ENCODE measurements at places on chromosomes 2 and 18. TPM values are rescaled to one million over a fixed set of nuclear protein-coding genes. Genes with fewer than 3 reads are reported as not detected.

- H3K27ac ChIP-seq, result no peak overlapping the region
- no peak for DNase-seq
- no peaks in the 10 kb centered on the region for H3K27me3 ChIP-seq
Measured at GRCh38 chr2:122056853-122057252, 301.4 kb downstream of the TSN start.

DNA sequence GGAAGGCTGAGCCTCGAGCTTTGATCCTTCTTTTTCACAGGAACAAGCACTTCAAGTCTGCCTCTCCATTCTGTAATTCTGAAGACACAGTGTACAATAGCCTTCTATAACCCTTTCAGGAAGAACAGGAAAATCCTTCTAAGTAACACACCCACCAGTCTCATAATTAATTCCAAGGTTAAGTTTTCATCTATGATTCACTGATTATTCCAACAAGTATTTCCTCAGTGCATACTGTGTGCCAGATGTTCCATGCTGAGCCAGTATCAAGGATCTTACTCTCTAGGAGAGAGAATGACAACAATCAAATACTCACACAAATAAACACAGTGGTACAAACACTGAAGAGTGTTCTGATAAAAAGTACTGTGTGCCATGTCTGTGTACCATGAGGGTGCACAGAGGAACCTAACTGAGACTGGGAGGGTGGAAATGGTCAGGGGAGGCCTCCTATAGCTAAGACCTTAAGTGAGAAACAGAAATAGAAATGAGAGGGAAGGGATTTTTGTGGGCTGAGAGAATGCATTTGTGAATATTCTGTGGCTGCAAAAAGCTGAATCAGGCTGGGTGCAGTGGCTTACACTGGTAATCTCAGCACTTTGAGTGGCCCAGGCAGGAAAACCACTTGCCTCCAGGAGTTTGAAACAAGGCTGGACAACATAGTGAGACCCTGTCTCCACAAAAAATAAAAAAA lies 7.3 kb upstream of the MTLN start:
- DNase-seq, result no peak
- H3K4me3 ChIP-seq, result no peak overlapping the region
- no peaks in the 10 kb centered on the region for H3K36me3 ChIP-seq
- no peaks in the 10 kb centered on the region for H3K4me1 ChIP-seq
- H3K27me3 ChIP-seq, result peaks cover 53% of the 10 kb centered on the region

DNA sequence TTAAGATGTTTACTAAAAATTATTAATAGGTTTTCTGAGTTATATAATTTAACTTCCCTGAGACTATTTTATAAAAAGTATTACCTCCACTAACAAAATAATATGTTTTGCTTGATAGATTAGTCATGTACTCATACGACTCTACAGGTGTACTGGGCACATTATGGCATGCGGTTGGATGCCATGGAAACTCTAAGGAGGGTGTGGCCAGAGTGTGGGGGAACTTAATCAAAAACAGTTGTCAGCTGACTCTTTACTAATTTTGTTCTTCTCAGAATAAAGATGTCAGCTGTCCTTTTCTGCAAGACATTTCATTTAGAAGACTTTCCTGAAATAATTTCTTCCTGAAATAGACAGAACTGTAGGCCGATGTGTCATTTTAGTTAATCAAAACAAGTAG lies 228.3 kb upstream of the SIX3 start:
- no peaks in the 10 kb centered on the region for H3K36me3 ChIP-seq
- no peaks in the 10 kb centered on the region for H3K4me1 ChIP-seq
- H3K27me3 ChIP-seq, result no peaks in the 10 kb centered on the region

Gene SFT2D3
- 13.7 TPM for total RNA-seq

- H3K27me3 ChIP-seq, result no peaks in the 10 kb centered on the region
- peak overlapping the region; percentile 72 for H3K4me3 ChIP-seq
- DNase-seq, result peak; percentile 45
- H3K36me3 ChIP-seq, result no peaks in the 10 kb centered on the region
Measured at GRCh38 chr2:32357318-32358110, 691 bp downstream of the BIRC6 start.

Gene RMDN2
- total RNA-seq, result 43.7 TPM

Gene CTAGE1
- total RNA-seq, result not detected

Gene ICA1L
- 4.4 TPM for total RNA-seq

DNA sequence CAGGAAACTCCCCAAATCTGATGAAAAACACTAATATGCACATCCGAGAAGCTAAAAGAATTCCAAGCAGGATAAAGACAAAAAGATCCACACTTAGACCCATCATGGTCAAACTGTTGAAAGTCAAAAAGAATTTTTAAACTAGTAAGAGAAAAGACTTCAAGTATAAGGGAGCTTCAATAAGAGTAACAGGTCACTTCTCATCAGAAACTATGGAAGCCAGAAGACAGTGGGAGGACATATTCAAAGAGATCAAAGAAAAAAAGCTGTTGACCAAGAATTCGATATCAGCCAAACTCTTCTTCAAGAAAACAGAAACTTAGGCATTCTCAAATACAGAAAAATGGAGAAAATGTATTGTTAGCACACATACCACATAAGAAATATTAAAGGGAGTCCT lies 50.4 kb downstream of the ZC3H8 start:
- H3K27ac ChIP-seq, result no peak overlapping the region
- no peaks in the 10 kb centered on the region for H3K4me1 ChIP-seq
- H3K27me3 ChIP-seq, result no peaks in the 10 kb centered on the region
- H3K36me3 ChIP-seq, result no peaks in the 10 kb centered on the region

DNA sequence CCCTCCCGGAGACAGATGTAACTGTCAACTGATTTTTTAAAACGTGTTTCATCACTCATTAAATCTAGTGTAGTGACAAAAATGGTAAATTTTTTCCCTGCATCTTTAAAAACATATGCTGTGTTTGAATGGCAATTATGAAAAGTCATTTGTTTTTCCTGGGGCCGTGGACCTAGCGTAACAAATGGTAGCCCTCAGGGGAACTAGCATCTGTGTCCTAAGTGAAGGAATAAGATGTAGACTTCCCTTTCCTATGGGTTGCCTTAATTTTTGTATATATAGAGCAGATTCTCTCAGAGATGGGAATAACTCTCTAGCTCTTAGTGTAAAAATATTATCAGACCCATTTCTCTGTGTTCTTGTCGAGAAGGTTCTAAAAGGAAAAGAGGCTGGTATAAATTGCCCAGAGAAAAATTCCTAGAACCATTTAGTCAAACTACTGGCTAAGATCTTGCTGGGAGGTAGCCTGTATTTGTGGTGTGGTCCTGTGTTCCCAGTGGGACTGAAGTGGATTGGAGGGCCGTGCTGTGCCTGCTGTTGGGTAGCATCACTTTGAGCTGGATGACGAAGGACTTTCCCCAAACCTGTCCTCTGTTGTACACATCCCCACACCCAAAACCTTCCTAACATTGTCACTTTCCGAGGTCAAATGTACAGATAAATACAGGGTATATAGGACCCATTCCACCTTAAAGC lies 85.8 kb downstream of the LIMS1 start:
- DNase-seq, result no peak
- no peaks in the 10 kb centered on the region for H3K36me3 ChIP-seq
- no peak overlapping the region for H3K4me3 ChIP-seq
- peak overlapping the region; percentile 34 for H3K27ac ChIP-seq
- H3K4me1 ChIP-seq, result peaks cover 73% of the 10 kb centered on the region
- no peaks in the 10 kb centered on the region for H3K27me3 ChIP-seq

Gene CHRND
- total RNA-seq, result not detected

- no peak overlapping the region for H3K4me3 ChIP-seq
- no peaks in the 10 kb centered on the region for H3K36me3 ChIP-seq
- DNase-seq, result no peak
- H3K27me3 ChIP-seq, result no peaks in the 10 kb centered on the region
- no peaks in the 10 kb centered on the region for H3K4me1 ChIP-seq
- H3K27ac ChIP-seq, result no peak overlapping the region
Measured at GRCh38 chr2:102485147-102485785, 12.2 kb downstream of the SLC9A4 start.

Gene OTOS
- not detected for total RNA-seq

Gene PAPOLG
- total RNA-seq, result 6.0 TPM

- no peak for DNase-seq
- H3K27me3 ChIP-seq, result no peaks in the 10 kb centered on the region
Measured at GRCh38 chr2:241376808-241377207, 20.7 kb downstream of the FARP2 start.

DNA sequence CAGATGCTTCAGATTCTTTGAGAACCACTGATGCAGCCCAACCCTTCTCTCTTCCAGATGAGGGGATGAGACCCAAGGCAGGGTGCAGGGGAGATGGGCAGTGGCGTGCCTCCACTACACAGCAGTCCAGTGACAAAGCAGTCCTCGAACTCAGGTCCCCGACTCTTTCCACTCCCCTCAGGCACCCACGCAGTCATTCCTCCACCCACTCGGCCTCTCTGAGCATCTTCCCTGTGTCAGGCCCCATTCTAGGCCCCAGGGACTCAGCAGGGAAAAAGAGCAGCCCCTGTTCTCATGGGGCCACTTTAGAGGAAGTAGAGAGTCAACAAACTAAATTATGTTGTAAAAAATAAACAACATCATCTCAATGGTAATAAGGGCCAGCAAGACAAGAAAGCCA lies 15.2 kb downstream of the KCNK3 start:
- no peaks in the 10 kb centered on the region for H3K27me3 ChIP-seq
- H3K4me3 ChIP-seq, result no peak overlapping the region
- no peak for DNase-seq

DNA sequence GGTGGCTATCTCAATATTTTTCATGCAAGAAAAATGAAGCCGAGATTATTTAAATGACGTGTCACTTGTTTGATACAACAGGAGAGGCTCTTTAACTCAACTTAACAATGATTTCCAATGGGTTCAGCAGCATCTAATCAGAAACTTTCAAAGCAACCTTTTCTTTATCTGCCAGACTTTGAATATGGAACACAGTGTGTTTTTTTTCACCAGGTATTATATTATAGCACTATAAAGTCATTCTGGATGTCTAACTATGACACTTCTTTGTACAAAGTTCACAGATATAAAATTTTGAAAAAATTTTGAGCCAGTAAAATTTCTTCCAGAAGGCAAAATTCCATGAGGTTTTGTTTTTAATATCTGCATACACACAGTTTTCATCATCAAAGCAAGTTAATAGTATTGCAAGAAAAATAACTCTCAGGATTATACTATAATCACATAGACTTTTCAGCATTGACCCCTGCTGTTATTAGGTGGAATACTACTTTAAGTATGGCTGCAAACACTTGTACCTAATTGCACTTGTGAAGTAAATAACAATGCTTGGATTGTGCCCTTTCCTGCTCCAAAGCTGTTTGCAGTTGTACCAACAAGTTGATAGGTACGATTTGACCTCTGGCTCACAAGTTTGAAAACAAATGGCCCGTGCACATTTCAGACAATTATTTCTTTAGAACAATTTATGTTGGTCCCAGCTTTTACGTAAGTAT lies 44.0 kb upstream of the DSG1 start:
- peak overlapping the region; percentile 77 for H3K27ac ChIP-seq
- H3K4me3 ChIP-seq, result no peak overlapping the region
- DNase-seq, result peak; percentile 21
- no peaks in the 10 kb centered on the region for H3K27me3 ChIP-seq
- peaks cover 14% of the 10 kb centered on the region for H3K4me1 ChIP-seq

Gene PROKR1
- not detected for total RNA-seq

DNA sequence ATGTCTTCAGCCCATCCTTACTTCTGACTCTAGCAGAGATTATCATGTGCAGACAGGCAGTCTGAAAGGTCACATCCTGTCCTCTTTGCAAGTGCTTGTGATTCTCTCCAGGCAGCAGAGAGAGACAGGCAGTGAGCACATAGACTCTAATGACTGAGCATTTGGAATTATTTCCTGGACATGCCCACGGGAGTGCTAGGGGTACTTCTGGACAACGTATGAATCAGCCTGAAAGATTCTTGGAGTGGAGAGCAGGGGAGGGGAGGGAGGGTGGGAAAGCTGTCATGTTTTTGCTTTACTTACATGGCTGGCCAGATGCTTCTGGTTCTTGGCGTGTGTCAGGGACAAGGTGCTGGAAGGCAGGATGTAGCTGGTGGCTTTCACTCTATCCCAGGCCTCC lies 150.6 kb downstream of the RIF1 start:
- no peaks in the 10 kb centered on the region for H3K27me3 ChIP-seq
- H3K4me1 ChIP-seq, result no peaks in the 10 kb centered on the region
- H3K36me3 ChIP-seq, result no peaks in the 10 kb centered on the region
- DNase-seq, result no peak
- H3K4me3 ChIP-seq, result no peak overlapping the region
- H3K27ac ChIP-seq, result no peak overlapping the region

GRCh38 chr2:3147651-3148530 lies 229.7 kb downstream of the EIPR1 start:
- no peak overlapping the region for H3K4me3 ChIP-seq
- no peak overlapping the region for H3K27ac ChIP-seq
- H3K36me3 ChIP-seq, result no peaks in the 10 kb centered on the region
- H3K4me1 ChIP-seq, result no peaks in the 10 kb centered on the region

DNA sequence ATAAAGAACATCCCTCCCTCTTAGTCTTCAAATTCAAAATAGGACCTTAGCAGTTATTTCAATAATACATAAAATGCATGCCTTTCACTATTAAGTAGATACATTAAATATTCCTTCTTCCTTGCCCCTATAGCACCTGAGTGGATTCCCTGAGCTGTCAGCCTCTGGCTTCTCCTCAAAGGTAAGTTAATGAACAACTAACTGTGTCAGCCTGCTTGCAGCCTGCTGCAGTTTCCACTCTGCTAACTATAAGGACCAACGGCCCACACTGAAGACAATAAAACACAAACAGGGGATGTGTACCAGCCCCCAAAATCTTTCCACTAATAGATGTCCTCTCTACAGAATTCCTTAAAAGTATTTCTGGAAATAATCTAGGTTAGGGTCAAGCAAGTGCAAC lies 5.0 kb downstream of the KCTD1 start:
- no peak overlapping the region for H3K27ac ChIP-seq
- H3K4me1 ChIP-seq, result peaks cover 26% of the 10 kb centered on the region
- DNase-seq, result no peak
- H3K36me3 ChIP-seq, result no peaks in the 10 kb centered on the region
- no peak overlapping the region for H3K4me3 ChIP-seq

Gene GLI2
- total RNA-seq, result 15.1 TPM

GRCh38 chr2:174025271-174026121 lies 60.3 kb upstream of the SP3 start:
- peak; percentile 65 for DNase-seq
- H3K27me3 ChIP-seq, result no peaks in the 10 kb centered on the region
- no peaks in the 10 kb centered on the region for H3K36me3 ChIP-seq

- no peak overlapping the region for H3K27ac ChIP-seq
- H3K4me1 ChIP-seq, result no peaks in the 10 kb centered on the region
- peaks cover 20% of the 10 kb centered on the region for H3K27me3 ChIP-seq
- H3K4me3 ChIP-seq, result no peak overlapping the region
- DNase-seq, result no peak
Measured at GRCh38 chr2:26412091-26412673, 10.5 kb downstream of the DRC1 start.

Gene PDE11A
- total RNA-seq, result 0.37 TPM

GRCh38 chr2:137888845-137889244 lies 75.4 kb upstream of the HNMT start:
- no peaks in the 10 kb centered on the region for H3K4me1 ChIP-seq
- DNase-seq, result peak; percentile 29
- H3K27ac ChIP-seq, result no peak overlapping the region

Measured in transverse colon (tissue), 4 donors.